ENCODE measurements at places on chromosomes 3 and 15.

DNA sequence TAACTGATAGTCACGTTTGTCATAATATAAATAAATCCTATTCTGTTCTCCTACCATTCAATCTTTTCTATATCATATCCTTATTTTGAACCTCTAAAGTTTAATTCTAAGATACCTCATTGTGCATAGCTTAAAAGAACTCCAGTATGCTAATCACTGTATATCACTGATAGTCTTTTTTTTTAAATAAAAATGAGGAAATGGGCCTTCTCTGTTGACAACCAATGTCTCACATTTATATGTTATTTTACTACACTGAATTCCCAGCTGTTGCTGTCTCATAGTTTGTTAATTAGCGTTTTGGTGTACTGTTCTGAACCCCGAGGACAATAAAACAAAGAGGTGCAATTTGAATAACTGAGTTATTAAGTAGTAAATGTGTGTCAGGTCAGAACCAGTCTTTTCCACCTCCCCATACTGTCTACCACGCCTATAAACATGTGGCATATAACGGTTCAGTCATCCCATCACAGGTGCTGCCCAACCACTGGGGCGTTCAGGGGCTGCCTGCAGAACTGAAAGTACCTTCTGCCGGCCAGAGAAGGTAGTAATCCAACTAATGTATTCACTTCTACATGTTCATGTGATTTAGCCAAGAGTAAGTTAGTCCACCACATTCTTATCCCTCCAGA, 14.9 kb downstream of the CBLB start:
- DNase-seq: no peak

DNA sequence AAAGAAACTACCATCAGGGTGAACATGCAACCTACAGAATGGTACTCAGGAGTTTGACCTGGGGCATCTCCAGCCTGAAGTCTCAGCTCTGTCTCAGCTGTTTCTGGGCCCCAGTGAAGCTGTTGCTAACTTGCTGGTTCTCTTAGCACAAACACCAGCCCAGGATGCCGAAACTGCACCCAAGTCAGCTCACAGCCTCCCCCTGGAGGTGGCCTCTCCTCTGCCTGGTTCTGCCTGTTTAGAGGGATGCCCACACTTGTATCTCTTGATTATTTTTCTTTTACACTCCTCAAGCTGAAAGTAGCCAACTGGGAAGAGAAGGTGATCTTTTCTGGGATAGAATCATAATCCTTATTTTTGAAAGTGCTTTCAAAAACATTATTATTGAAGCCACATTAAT, 289.0 kb upstream of the RASGRP1 start:
- DNase-seq: no peak

GRCh38 chr15:37059086-37059485, 41.3 kb downstream of the MEIS2 start:
- DNase-seq: no peak

DNA sequence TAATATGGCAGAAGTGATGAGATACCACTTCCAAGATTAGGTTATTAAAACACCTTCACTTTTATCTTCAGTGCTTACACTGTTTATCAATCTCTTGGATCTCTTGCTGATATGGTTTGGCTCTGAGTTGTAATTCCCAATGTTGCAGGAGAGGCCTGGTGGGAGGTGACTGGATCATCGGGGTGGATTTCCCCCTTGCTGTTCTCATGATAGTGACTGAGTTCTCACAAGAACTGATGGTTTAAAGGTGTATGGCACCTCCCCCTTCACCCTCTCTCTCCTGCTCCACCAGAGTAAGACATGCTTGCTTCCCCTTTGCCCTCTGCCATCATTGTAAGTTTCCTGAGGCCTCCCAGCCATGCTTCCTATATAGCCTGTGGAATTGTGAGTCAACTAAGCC, 11.8 kb downstream of the GOLIM4 start:
- no peak for DNase-seq

DNA sequence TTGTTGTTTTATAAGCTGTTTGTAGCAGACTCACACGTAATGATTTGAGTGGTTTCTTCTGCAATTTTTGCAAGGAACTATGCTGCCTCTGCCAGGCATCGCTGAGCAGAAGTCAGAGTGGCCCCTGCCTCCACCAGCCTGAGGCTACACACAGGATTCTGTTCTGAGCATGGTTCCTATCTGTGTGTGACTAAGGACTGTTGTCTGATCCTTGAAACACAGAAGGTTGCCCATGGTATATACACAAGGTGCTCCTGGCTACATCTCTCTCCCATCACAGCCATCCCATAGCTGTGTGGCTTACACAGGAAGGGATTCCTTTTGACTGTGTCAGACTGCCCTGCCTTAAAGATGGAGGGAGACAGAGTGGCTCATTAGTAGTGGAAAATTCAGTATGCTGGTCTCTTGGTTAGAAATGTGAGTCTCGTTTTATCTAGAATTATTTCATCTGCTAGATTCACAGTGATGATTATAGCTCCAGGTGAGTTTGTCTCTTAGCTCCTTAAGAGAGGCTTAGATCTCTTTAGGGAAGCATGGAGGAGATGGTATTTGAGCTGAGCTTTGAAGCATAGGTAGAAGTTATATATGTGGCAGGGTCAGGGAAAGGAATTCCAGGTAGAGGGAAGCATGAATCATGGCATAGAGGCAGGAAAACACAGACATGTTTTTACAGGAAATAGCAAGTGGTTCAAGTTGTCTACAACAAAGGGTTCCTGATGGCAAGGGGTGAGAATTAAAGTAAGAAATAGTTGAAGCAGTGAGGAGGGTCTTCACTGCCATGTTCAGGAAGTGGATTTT, 37.5 kb downstream of the SNAPC5 start:
- no peak for DNase-seq

DNA sequence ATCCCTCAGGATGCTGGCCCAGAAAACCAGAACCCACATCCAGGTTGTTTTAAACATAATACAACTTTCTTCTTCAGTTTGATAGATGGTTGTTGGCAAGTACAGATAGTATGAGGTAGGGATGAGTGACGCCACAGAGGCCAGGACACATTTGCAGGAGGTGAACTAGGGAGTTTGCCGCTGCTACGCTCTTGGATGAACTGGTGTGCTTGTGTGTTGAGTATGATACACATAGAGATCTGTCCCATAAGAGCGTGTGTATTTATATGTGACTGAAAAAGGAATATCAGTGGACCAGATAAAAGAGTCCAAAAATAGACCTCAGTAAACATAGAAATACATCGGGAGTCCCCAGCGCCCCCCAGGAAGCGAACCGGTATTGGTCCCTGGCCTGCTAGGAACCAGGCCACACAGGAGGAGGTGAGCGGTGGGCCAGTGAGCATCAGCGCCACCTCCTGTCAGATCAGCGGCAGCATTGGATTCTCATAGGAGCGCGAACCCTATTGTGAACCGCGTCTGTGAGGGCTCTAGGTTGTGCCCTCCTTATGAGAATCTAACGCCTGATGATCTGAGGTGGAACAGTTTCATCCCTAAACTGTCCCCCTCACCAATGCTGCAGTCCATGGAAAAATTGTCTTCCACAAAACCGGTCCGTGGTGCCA, 98.1 kb downstream of the LRRK1 start:
- DNase-seq: no peak

- no peak for DNase-seq
These were observed 110.3 kb downstream of the MFSD1 start for GRCh38 chr3:158912188-158912587.
